Activated naive CD4-positive, alpha-beta T cell treated with anti-CD3 and anti-CD28 coated beads for 36 hours (primary cell): ENCODE measurements at places on chromosomes 6 and 20. TPM values are rescaled to one million over a fixed set of nuclear protein-coding genes. Genes with fewer than 3 reads are reported as not detected.

DNA sequence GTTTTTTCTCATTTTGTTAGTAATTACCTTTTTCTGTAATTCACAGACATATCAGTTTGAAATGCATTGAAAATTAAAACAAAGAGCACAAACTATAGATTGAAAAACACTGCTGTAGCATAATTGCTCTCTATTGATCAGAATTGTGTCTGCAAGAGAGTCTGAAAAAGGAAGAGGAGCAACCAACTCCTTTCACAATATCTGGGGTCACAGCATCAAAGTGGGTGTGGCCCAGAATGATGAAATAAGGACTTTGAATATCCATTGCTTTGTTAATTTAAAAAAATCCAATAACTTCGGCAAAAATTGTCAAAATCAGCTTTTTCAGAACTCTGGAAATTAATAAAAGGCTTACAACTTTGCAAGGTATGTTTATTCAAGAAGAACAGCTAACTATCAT, 99.2 kb downstream of the MYLK4 start:
- H3K4me3 ChIP-seq = no peak overlapping the region
- no peaks in the 10 kb centered on the region for H3K4me1 ChIP-seq
- H3K27ac ChIP-seq = no peak overlapping the region
- DNase-seq = no peak

RAB44 gene
- total RNA-seq = not detected

DNA sequence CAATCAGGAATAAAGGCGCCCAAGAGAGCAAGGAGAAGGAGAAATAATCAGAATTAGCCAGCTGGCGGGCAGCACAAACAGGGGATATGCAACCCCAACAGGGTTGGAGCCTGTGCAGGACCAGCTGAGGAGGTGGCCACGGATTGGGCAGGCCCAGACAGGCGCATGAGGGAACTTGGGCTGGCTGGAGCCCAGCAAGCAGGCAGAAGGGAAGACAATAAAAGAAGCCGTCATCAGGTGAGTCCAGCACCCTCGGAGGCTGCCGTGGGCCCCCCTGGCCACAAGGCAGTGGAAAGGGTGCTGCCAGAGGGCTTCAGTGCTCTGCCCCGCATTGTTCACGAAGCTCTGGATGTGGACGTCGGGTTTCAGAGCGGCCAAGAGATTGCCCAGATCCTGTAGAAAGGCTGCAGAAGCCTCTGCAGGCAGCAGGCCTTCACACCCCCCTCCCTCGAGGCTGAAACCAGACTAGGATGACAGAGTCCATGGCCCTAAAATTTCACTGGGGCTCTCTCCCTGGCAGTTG, 28.4 kb upstream of the MAFB start:
- no peak overlapping the region for H3K4me3 ChIP-seq
- peaks cover 6% of the 10 kb centered on the region for H3K27me3 ChIP-seq
- no peak for DNase-seq
- H3K4me1 ChIP-seq = no peaks in the 10 kb centered on the region

OR10C1 gene
- total RNA-seq = not detected

DNA sequence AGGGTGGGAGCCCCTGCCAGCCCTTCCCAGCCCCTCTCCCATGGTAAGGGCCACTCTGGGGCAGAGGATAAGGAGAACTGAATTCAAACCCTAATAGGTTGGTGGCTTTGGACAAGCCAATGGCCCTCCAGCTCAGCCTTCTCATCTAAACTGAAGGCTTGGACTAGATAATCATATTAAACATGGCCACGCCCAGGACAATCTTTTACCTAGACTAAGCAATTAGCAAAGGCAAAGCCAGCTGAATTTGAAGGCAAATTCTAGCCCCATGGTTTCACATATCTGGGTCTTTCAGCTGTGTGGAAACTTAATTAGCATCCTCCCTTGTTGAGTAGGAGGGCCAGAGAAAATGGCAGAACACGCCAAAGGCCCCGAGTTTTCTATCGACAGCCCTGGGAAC, 10.7 kb downstream of the SLC22A23 start:
- no peak overlapping the region for H3K4me3 ChIP-seq
- H3K27ac ChIP-seq = no peak overlapping the region
- DNase-seq = no peak
- no peaks in the 10 kb centered on the region for H3K27me3 ChIP-seq
- no peaks in the 10 kb centered on the region for H3K36me3 ChIP-seq
